ENCODE measurements at places on chromosomes 1 and 21.

GRCh38 chr1:6495041-6495441 is 3.6 kb upstream of the PLEKHG5 start:
- DNase-seq: peak; percentile 88

- DNase-seq: no peak
Observed at GRCh38 chr1:228870041-228870713, 134.9 kb downstream of the RHOU start.

DNA sequence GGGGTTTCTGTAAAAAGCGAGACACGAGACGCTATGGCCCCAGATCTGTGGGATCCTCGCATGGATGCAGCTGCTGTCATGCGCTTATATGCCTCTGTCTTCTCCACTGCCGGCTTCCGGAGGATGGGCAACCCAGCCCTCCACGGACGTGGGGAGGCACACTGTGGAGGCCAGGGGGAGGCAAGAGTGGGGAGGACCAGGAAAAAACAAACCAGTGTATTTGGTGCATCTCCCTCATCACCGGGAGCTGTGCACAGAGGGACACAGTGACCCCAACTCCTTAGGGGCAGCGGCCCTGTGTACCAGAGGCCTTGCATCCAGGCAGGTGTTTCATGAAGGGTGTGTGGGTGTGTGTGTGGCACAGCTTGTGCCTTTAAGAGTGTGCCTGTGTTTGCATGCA is 95.0 kb downstream of the AJAP1 start:
- no peak for DNase-seq

DNA sequence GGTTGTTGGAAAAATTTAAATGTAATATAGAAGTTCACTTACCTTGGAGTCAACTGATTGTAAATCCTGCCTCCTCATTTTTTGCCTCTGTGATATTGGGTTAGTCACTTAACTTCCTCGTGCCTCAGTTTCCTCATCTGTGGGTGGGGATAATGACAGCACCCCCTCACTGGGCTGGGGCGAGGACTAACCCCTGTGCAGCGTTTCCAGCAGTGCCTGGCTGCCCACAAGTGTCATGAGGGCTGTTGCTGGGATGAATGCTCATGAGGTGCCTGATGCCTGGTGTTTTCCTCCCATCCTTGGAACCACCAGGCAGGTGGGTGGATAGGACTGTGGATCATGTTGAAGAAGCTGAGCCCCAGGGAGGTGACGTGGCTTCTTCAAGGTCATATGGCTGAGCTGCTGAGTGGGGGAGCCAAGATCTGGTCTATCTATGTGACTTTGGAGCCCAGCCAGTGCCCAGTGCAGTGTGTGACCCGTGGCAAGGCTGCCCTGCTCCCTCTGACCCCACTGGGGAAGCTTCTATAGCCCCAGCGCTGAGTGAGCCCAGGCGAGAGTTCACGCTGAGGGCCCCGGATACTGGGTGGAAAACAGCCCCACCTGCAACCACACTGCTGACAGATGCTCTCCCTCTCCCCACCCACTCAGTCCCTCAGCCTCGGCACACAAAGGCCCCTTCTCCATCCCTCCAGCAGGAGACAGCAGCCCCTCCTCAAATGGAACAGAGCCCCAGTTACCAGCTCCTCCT is 446.0 kb downstream of the PTPRU start:
- peak; percentile 64 for DNase-seq

- no peak for DNase-seq
Observed at GRCh38 chr1:192892934-192893333, 84.1 kb downstream of the RGS2 start.

- no peak for DNase-seq
Observed at GRCh38 chr1:78691995-78692747, 42.5 kb downstream of the IFI44 start.

GRCh38 chr1:78035121-78035520 is 10.6 kb upstream of the GIPC2 start:
- DNase-seq: no peak

GRCh38 chr1:58456470-58456869 is 90.1 kb downstream of the OMA1 start:
- DNase-seq: no peak

DNA sequence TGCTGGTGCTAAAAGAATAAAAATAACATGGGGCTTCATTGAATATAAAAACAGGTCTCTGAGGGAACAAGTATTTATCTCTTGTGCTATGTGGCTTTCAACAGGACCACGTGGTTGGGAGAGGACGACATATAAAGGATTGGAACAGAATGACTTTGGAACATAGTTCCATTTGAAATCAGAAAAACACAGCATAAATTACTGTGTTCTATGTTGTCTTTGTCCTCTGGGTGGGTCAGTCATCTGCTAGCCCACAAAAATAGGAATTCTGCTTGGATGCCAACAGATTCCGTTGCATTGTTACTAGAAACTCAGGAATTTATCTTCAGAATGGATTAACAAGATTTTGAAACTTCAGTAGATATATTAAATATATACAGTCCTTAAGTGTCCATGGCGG is 5.9 kb downstream of the CEP85 start:
- no peak for DNase-seq

GRCh38 chr21:38863843-38864363 is 58.2 kb downstream of the ETS2 start:
- no peak for DNase-seq

- DNase-seq: no peak
Observed at GRCh38 chr1:174584071-174584470, 136.3 kb downstream of the GPR52 start.

GRCh38 chr21:15967661-15968060 is 237.9 kb downstream of the USP25 start:
- no peak for DNase-seq

DNA sequence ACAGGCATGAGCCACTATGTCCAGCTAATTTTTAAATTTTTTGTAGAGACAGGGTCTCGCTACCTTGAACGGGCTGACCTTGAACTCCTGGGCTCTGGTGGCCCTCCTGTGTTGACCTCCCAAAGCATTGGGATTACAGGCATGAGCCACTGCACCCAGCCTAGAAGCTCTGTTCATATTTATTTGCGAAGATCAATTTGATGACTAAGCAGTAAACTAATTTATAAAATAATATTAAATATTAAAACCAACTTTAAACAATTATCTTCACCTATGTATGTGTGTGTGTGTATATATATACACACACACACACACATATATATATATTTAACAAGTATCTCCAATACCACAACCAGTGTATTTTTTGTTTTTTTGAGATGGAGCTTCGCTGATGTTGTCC is 4.4 kb downstream of the NADK start:
- DNase-seq: no peak

DNA sequence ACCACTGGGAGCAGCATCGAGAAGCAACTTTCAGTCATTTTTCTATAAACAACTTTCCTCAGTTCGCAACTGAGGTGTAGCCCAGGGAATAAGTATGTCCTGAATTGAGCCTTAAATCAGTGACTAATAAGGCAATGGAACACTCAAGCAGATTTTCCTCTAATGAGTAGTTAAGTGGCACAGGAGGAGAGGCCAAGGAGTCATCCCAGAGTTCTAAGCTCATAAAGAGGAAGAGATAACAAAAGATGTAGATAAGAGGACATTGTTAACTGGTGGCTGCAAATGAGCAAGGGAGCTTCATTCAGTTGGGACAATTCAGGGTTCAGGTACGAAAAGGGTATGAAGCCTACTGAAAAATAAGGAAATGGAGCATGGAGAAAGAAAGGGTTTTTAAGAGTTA is 64.5 kb downstream of the LRRC40 start:
- DNase-seq: no peak

- no peak for DNase-seq
Observed at GRCh38 chr1:233355841-233356704, 28.5 kb downstream of the MAP3K21 start.

DNA sequence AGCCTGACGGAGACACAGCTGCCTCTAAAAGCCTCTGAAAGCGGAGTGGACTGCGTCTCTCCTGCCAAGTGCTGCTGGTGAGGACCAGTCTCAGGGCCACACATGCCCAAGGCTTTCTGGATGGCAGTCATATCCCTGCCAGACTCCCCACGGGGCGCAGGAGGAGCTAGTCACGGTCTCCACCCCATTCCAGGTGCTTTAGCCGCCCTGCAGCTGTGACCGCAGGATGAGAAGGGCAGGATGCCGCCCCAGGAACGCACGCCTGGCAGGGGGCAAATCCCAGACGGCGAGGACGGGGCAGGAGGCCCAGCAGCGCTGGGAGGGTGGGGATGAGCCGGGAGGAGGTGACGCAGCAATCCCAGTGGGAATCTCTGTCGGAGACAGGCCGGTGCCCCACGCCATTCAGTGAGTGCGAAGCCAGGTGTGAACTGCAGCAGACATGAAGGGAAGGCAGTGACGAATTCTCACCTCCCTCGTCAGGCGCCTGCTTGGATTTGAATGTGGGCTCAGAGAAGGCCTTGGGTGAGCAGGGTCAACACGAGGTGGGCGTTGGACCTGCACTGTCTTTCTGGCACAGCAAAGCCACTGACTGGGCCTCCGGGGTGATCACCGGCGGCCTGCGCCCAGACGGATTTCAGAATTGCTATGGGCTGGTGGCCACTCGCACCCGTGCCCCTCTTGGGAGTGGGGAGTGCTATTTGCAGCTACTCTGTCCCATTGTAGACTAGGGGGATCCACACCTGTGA is 38.5 kb upstream of the SLC19A1 start:
- DNase-seq: peak; percentile 70

DNA sequence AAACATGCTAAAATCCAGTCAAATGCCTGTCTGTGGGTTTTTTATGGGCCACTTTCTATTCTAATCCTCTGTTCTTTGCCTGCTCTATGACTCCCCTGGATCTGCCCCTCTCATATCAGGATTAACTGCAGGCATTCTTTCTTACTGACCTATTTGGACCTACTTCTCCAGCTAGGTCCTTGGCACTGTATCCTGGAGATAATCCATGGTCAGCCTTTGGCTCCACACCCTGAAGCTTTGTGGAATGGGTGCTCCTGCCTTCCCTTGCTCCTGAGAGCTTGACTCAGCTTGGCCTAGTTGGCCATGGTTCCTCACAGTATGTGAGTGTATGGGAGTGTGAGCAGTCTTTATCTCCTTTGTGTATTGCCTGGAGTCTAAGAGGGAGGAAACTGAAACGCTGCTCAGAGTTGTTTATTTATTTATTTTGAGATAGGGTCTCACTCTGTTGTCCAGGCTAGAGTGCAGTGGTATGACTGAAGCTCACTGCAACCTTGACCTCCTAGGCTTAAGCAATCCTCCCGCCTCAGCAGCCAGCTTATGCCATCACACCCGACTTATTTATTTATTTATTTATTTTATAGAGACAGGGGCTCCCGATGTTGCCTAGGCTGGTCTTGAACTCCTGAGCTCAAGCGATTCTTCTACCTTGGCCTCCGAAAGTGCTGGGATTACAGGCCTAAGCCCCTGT is 28.7 kb upstream of the CDC14A start:
- DNase-seq: no peak

DNA sequence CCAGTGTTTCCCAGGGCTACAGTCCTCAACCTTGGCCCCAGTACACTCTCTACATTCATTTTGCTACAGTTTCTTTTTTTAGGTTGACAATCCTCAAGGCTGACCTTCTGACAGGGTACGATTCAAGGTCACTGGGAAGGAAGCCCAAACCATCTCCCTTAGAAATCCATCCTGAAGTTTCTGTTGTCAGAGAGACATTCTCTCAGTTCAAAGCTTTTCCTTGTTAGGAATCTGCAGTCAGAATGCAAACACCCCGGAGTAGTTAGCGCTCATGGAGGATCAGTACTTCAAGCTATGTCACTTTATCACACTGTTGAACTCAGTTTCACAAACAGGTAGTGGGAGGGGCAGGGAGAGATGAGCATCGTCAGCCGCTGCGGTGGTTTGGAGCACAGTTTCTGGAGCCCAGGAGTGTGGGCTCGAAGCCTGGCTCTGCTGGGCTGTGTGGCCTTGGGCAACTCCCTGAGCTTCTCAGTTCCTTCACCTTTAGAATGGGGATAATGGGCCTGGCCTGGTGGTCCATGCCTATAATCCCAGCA is 4.2 kb downstream of the SLC2A5 start:
- no peak for DNase-seq

DNA sequence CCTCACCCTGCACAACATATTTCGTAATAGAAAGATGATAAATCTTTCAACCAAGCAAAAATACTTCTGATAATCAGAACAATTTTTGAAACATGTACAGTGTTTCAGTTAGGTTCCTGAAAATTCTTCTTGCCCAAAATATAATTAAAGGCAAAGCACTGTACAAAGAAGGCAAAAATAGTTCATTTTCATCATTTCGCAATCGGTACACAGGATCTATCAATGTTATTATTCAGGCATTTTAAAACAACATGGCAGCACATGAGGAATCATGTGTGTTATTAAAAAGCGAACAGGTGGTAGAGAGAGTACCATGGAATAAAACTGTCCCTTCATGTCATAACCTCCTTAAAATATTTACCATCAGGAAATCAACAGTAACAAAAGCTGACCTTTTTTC is 356.9 kb downstream of the DPYD start:
- DNase-seq: no peak

- DNase-seq: peak; percentile 61
Observed at GRCh38 chr1:212315907-212316306, 30.7 kb downstream of the PPP2R5A start.

GRCh38 chr1:87673309-87673708 is 344.6 kb downstream of the LMO4 start:
- no peak for DNase-seq

GRCh38 chr1:166944186-166944967 is 31.0 kb downstream of the ILDR2 start:
- no peak for DNase-seq

DNA sequence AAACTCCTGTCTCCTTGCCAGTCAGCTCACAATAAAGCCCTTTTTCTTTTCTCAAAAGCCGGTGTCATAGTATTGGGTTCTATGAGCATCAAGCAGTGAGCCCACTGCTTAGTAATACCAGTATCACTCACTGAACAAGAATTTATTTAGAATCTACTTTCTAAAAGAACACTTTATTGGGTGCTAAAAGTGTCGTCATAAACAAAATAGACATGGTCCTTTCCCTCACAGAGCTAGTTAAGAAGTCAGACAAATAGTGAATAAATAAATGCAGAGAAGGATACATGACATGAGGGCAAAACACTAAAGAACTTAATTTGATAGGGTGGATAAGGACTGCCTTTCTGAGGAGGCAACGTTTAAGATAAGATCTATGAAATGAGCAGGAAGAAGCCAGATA is 32.2 kb downstream of the EVI5 start:
- DNase-seq: no peak

GRCh38 chr21:36163750-36164741 is 7.4 kb downstream of the DOP1B start:
- peak; percentile 91 for DNase-seq

DNA sequence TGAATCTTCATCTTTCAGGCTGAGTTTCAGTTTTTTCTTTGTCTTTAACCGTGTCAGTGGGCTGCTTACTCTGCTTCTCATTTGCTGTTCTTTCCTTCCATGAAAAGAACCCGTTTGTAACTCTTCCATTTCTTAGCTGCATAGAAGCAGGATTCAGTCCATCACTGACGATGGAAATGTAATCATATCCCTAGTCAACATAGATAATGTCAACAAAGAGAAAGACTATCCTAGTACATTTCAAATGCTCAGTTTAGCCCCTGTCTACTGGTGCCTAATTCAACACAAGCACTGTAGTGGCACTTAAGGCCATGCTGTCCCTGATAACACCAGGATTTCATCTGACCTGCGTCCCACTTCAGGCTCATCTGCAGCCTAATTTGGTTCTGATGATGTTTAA is 376 bp downstream of the GBP1 start:
- DNase-seq: peak; percentile 3

Measured in NCI-H69 (cell line).